NCI-H1930 (cell line): ENCODE measurements at places on chromosomes 7 and 10.
A peak's percentile ranks its signal among the peaks of the same experiment; 100 is the strongest.

DNA sequence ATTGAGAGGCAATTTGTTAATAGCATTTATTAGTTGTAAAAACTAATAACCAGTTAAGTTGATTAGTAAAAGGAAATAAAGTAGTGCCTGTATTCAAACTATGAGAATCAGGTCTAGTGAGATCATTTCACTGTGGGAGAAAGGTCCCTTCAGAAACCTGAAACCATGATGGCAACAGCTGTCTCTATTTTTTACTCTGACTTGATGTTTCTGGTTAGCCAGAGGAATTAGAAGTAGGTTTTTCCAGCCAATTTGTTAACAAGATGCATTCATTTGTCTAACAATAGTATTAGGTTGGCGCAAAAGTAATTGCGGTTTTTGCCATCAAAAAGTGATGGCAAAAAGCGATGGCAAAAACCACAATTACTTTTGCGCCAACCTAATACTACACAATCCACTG, 272.2 kb upstream of the YAE1 start:
- DNase-seq: no peak

DNA sequence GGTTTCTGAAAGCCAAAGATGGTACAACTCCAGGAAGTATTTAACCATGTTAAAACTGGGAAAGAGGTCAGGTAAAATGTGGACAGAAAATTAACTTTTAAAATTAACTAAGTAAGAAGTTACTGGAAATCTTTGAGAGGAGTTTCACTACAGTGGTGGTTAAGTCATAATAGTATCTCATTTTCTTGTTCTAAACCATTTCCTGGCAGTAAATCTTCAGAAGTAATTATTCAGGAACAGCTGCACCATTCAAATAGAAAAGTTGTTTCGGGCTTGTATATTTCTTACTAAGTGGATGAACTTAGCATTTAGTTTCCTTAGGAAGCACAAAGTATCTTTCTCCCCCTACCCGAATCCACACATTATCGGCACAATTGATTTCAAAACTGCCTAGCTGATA, 27.1 kb downstream of the COPG2 start:
- DNase-seq: no peak

DNA sequence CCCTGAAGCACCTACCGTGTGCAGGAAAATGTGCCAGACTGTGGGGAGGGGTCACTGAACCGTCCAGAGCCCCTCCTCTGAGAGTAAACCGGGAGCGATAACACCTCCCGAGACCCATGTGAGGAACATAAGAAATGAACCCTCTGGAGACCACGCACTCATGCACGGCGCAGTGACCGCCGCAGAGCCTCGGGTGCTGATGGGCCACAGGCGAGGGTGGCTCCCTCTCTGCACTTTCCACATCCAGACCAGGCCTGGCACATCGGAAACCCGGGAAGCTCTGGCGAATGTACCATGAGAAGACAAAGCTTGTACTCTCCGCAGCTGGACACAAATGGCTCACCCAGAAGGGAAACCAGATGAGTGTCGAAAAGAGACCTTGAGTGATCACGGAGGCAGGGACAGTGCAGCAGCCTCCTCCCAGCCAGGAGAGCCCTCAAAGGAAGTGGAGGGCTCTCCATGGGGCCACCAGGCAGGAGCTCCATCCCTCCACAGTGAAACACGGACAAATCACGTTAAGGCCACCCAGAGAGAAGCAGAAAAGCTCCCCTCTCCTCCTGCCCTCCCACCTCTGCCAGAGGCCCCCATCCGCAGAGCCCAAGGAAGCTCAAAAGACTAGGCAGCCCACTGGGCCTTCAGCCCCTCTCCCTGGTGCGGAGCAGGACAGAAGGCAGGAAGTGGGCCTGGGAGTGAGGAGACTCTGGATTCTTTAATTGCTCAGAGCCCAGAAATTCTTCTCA, 178.1 kb upstream of the PPP2R2D start:
- DNase-seq: no peak

DNA sequence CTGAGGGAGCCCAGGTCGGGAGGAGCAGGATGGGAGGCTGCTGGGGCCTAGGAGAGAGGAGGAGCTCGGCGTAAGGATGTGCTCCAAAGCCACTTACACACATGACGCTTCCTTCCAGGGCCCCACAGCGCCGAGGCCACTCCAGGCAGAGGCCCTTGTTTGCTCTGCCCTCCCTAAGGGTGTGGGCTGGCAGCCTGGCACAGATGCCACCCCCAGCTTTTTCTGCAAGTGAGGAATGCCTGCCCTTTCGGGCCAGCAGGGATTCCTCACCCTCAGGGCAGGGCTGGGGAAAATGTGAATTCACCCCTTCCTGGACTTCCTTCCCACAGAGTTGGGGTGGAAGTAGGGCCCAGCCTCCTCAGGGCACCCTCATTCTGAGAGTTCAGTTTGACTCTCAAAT, 5.6 kb upstream of the AQP1 start:
- DNase-seq: no peak

DNA sequence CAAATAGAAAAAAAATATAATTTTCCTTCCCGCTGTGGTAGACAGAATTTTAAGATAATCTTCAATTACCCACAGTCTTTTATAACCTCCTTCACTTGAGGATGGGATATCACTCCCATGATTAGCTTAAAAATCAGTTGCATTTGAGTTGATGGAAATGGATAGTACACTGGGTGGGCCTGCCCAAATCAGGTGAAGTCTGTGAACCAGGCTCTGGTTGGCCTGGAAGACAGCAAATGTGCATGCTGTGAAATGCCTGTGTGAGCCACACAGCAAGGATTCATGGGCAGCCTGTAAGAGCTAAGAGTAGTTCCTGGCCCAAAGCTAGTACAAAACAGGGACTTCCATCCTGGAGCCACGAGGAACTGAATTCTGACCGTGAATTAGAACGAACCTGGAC, 548.0 kb downstream of the CALN1 start:
- DNase-seq: no peak

- DNase-seq: no peak
These were observed 11.8 kb downstream of the UROS start for GRCh38 chr10:125811251-125811650.

GRCh38 chr7:146479040-146479439, 362.4 kb downstream of the CNTNAP2 start:
- no peak for DNase-seq

DNA sequence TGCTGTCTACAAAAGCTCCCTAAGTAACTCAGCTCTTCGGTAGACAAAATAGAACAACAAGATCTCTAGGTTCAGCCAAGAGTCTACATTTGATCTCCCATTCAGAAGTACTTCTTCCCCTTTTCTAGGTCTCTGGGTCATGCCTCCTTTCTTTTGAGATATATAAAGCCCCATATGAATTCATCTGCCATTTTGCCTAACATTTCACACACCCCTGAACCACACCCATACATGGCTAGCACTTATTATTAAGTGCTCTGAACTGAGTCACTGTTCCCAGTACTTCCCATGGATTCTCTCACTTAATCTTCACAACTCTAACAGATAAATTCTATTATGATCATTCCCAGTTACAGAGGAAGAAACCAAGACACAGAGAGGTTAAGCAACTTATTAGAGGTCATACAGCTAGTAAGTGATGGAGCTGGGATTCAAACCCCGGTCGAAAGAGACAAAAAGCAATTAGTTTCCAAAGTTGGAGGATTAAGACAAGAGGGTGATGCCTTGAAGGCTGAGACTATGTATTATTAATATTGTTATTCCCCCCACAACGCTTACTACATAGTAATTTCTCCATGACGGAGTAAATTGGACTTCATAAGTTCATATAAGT, 17.3 kb downstream of the MYOF start:
- DNase-seq: no peak

GRCh38 chr7:137774793-137775201, 72.0 kb downstream of the DGKI start:
- no peak for DNase-seq

GRCh38 chr7:30562498-30562897, 32.2 kb upstream of the GARS1 start:
- DNase-seq: no peak

DNA sequence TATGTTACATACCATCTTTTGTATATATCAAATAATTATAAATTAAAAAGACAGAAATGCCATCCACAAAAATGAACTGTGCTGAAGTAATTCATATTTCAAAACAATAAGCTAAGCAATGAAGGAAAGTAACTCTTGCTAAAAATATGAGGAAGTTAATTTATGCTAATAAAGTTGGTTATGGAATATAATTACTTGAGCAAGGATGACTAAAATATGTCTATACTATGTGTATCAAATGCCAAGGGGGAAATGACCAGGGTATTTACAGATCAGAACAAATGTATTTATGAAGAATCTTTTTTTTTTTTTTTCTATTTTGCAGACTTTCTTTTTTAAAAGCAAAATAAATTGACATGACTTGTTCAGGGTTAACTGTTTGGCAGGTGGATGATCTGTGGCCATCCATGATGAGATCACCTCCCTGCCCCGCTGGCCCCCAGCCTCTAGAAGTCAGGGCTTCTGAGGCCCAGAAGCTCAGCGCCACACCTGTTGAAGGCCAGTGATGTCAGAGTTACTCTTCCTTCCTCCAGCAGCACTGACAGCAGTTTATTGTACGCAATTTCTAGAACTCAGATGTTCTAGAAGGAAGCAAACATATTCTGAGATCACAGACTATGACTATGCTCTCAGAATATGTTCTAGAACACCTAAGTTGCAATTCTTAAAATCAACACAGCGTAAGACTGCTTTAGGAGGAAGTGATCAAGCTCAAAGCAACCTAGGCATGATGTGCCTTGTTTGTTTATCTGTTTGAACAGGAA, 196.1 kb upstream of the KLF14 start:
- no peak for DNase-seq

GRCh38 chr10:87767253-87767652, 50.8 kb downstream of the ATAD1 start:
- DNase-seq: no peak

GRCh38 chr7:96823274-96823673, 113.6 kb upstream of the SEM1 start:
- DNase-seq: no peak

DNA sequence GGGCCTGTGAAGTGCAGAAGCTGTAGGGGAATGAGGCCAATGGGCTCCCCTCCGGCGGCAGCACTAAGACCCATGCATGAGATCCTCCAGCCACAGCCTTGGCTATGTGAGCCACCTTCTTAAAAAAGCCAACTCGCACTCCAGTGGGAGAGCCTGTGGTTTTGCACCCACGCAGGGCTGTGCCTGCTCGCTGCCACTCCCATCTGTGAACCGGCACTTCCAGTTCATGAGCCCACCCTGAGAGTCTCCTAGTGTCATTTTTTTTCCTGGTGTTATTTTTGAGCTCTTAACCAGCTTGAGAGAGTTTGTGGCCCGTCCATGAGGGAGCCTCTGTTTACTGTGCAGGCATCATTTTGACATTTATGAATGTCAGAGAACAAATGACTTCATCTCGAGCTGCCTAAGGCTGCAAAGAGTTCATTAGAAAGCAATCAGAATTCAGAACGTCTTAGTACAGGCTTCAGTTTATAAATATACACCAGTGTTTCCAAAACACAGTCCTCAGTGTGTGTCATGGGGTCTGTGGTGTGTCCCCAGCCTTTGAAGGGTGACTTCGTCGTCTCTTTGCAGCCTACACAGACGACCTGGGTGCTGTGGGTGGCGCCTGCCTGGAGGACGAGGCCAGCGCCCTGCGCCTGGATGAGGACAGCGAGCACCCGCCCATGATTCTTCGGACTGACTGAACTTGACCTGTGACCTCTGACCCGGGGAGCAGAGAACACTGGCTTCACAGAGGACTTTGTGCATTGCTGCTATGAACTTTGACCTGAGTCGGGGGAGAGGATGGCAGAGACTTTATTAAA, 40.4 kb downstream of the WIPI2 start:
- no peak for DNase-seq

DNA sequence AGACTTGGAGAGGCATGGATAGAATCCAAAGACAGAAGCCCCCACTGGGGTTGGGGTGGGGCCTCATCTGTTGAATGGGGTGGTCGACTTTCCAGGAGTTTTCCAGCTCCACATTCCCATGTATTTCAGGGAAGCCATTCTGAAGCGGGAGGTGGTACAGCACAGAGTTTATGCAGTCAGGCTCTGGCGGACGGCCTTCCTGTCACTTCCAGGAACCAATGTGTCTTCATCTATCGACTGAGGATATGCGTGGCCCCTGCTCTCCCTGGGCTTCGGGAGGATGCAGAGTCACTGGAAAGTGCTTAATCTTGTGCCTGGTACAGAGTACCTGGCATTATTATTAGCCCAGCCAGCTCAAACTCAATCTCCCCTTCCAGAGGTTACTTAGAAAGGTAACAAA, 26.3 kb downstream of the DOCK1 start:
- no peak for DNase-seq

DNA sequence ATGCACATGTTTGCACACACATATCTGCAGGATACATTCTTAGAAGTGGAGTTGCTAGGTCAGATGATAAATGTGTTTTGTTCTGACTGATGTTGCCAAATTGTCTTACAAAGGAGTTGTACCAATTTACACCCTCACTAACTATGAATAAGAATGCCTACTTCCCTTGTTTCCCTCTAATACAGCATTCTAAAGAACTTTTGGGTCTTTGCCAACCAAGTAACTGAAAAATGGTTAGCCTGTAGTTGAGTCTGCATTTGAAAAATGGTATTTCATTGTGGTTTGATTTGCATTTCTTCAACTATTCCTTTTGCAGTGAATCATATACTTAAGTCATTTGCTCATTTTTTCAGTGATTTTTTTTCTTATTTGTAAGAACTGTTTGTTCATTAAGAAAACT, 48.4 kb downstream of the TMEM26 start:
- DNase-seq: no peak

GRCh38 chr10:133307776-133308420, 774 bp downstream of the TUBGCP2 start:
- DNase-seq: peak; percentile 37

- DNase-seq: no peak
These were observed 68.3 kb downstream of the SNX13 start for GRCh38 chr7:17871815-17872533.

- DNase-seq: no peak
These were observed 230.3 kb downstream of the SH2D4B start for GRCh38 chr10:80767963-80768362.

DNA sequence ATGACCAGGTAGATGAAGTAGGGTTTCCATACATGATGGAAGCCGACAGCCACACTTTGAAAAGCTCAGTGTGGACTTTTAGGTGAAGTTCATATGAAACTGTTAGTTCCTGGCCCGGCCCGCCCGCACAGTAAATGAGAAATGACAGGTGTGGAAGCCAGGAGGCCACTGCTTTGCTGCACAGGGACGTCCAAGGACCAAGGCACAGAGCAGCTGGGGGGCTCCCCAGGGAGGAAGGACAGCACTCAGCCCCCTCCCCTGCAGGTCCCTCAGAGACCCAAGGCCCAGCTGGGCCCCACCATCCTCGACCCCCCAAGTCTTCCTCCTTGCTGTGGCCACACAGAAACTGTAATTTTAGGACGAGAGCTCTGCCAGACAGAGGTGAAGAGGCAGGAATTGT, 219.2 kb downstream of the PTPRN2 start:
- DNase-seq: no peak

GRCh38 chr10:32149252-32149955, 93.2 kb upstream of the KIF5B start:
- no peak for DNase-seq

- DNase-seq: no peak
These were observed 91.5 kb downstream of the FAM53B start for GRCh38 chr10:124652701-124653100.

- DNase-seq: peak; percentile 29
These were observed 5.6 kb upstream of the ZNF518A start for GRCh38 chr10:96124230-96125141.
